ENCODE measurements at places on chromosomes 11 and 22.
A peak's percentile ranks its signal among the peaks of the same experiment; 100 is the strongest.

GRCh38 chr11:20131788-20132666, 28.2 kb downstream of the DBX1 start:
- DNase-seq: peak; percentile 71

DNA sequence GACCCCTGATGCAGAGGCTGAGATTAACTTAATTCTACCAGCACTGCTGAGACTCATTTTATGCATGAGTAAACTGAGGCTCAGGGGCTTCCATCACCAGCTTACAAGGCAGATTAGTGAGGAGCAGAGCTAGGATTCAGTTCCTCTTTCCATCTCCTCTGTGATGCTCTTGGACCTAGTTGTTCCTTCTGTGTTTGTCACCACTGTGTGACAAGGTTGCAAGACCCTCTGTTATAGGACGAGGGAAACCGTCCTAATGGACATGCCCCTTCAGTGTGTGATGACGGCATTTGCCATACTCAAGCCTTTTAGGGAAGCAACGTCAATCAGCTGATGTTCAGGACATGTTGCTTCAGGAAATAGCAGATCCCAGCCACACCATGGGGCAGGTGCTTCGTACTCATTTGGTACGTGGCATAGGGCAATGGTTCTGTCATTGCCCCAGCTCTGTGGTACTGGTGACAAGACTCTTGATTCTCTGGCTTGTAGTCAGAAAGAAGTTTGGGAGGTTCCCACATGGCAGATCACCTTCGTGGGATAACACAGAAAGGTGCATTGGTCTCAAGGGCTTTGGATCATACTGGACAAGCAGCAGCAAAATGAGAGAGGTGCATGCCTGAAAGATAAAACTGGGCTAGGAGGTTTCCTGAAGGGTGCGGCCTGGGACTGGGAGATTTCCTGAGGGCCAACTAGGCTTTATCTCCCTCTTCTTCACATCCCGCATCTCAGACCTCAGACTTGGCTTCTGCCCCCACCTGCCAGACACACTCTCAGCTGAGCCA, 23.9 kb upstream of the CD44 start:
- DNase-seq: peak; percentile 64

DNA sequence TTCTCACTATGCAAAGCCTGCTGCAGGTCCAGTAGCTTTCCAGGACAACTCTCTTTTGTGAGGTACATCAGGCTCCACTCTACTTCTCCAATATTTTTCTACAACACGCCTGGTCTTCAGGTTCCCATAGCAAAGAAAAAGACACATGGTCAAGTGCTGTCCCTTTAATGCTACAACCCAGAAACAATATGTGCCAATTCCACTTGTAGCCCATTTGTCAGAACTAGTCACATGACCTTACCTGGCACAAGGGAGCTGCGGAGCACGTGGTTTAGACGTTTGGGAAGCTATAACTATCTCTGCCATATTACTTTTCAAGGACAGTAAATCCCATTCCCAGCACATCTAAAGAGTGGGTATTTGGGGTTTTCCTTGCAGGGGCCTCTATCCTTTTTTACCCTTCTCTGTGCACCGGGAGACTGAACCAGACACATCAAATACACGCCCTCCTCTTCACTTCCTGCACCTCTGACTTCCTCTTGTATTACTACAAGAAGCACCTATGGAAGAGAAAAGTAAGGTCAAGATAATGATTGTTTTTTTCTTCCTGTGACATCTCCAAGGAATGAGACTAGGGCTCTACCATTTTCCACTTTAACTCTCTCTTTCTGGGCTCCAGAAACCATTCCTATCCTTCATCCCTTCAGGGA, 237.6 kb downstream of the ETS1 start:
- DNase-seq: no peak

DNA sequence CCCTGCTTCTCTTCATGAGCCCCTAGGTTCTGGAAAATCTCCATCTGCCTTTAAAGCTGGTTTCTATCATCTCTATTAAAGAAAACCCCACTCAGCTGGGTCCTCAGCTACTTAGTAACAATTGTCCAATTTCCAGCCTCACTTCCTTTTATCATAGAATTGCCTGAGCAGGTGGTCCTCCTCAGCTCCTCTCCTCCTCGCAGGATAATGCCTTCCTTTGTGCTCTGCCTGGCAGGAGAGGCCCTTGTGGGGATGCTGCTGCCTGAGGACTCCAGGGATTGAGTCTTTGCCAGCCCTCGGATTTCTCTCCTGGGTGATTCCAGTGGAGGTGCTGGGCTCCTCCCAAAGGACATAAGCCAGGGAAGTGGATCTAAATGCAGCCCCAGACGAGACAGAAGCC, 448.3 kb downstream of the INSC start:
- no peak for DNase-seq

DNA sequence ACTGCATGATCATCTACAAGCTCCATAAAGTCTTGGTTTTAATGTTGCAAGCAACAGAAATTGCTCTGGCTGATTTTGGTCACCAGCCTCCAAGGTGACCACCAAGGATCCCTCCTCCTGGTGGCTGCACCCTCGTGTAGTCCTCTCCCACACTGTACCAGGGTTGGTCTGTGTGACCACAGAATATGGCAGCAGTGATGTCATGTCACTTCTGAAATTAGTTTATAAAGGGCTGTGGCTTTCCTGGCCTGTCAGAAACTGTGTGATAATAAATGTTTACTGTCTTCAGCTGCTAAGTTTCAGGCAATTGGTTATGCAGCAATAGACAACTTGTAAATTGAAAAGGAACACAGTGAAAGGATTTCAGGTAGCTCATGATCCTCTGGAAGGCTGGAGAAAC, 5.3 kb upstream of the PRDM11 start:
- DNase-seq: no peak

GRCh38 chr11:105860105-105860504, 161.9 kb downstream of the MSANTD4 start:
- no peak for DNase-seq

- no peak for DNase-seq
Measured at GRCh38 chr11:124658501-124658900, 15.0 kb downstream of the SIAE start.

DNA sequence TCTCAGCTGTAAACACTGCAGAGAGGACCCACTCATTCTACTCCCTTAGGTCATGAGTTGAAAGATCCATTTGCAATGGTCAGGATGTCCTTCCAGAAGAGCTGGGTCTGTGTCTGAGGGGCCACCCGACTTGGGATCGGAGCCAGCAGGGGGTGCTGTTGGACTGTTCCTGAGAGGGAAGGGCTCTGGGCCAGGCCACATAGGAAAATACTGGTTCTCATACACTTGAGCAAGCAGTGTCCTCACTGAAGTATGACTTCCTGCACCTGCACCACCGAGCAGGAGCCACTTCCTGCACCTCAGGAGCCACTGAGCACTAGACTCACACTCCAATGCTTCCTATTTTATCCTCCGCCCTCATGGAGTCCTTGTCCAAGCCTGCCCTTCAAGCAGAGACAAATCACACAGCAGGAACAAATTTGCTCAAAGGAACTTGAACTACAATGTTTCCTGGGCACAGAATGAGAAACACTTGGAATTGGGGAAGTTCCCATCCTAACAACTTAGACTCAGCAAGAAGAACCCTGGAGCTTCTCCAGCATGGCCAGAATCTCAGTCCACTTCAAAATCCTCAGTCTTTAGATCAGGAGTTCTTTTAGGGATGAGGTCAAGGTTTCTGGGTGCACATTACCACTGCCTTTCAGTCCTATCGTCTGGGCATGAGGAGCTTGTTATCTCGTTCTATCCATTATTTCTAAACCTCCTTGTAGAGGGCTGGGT, 36.6 kb upstream of the VPREB1 start:
- DNase-seq: peak; percentile 90

Data from suppressor macrophage (primary cell).